LHCN-M2 (cell line): ENCODE measurements at places on chromosomes 7 and 10. TPM values are rescaled to one million over a fixed set of nuclear protein-coding genes. Genes with fewer than 3 reads are reported as not detected.

- no peak for DNase-seq
These were observed 33.0 kb downstream of the ORC5 start for GRCh38 chr7:104174798-104175197.

DNA sequence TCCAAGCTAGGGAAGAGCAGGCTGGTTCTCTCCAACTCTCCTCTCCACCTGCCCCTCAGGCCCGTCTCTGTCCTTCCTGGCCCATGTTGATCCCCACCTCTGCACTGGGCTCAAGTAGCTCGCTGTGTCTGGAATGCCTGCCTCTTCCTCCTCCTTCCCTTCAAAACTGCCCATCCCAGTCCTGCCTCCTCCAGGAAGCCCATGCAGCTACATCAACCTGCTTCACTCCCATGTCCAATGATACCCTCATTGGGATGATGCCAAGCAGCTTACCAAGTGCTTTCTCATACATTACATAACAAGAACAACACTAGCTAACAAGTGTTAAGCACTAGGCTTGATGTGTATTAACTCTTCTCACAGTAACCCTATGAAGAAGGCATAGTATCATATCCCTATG lies 8.2 kb downstream of the ASB10 start:
- no peak for DNase-seq

Gene ASAH2
- total RNA-seq, result 0.51 and 0.80 TPM in 2 replicates

DNA sequence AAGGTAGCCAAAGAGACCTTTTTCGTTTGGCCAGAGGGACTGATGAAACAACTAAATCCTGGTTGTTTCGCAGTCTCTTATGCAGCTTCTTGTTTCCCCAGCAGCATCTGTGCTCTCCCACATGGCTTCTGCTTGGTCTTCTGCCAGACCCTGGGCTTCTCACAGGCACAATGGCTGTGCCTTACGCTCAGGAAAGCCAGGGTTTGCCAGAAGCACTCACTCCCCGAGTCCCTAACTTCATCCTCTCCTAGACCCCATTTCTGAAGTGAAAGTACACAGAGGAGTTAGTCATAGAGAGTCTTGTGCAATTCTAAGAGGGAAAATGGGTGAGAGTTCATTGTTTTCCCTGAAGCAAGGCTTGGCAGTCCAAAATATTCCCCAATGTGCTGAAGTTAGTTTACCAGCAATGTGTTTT lies 121.7 kb downstream of the EVX1 start:
- DNase-seq, result peak; percentile 77

Gene AOC1
- not detected in 2 replicates for total RNA-seq

DNA sequence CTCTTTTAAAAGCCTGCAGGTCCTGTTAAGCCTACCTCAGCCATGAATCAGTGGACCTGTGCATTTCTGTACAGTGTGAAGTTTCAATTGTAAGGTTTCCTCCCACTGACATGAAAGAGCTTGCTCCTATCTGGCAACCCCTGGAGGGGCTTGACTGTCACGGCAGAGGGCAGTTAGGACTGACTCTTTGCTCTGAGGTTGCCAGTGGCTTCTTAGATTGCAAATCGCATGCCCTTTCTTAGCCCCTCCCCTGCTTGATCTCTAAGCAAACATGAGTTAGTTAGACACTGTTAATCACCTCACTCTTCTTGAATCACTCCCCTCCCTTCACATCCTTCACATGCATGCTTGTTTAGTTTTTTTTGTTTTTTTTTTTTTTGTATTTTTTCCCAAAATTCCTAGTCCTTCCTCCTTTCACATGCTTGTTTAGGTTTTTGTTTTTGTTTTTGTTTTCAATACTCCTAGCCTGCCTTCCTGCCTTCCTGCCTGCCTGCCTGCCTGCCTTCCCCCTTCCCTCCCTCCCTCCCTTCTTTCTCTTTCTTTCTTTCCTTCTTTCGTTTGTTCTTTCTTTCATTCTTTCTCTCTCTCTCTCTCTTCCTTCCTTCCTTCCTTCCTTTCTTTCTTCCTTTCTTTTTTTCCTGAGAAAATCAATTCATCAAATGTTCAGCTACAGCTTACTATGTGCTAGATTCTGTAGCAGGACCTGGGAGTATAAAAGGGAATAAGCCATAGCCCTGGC lies 6.0 kb upstream of the HIPK2 start:
- DNase-seq, result no peak

DNA sequence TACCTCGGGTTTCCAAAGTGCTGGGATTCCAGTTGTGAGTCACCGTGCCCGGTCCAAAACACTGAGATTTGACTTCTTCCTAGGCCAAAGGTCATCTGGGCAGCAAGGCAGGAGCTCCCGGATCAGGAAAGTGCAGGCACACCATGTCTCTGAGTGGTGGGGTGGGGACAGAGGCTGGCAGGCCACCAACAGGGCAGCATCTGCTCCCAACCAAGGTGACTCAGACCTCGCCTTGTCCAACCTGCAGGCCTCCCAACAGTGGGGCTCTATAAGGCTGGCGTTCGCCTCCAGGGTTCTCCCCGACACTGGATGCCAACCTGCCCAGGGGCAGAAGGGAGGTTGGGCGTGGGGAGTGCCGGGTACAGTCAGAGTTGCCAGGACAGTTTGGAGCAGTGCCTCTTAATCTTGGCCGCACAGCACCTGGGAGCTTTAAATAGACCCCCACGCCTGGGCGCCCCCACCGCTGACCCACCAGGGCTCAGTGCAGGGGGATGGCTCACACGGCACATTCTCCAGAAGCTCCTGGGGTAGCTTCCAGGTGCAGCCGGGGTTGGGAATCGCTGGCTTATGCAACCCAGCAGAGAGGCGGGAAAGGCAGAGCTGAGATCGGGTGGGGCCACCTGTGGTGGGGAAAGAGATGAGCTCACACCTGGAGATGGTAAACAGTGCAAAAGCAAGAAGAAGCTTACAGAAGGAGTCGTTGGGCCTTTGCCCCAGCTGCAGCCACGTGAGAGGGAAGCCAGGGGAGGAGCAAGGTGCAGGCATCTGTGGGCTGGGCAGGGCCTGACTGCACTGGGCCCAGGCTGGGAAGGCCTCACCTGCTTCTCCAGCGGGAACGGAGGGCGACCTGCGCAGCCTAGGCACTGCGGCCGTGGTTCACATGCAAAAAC lies 10.9 kb downstream of the CALML5 start:
- DNase-seq, result no peak

GRCh38 chr7:33485747-33486493 lies 356.6 kb downstream of the BBS9 start:
- peak; percentile 19 for DNase-seq

Gene CLRN3
- total RNA-seq, result not detected in 2 replicates

GRCh38 chr7:41878309-41879295 lies 175.7 kb upstream of the INHBA start:
- no peak for DNase-seq

Gene ANKRD22
- total RNA-seq, result 0.38 and 0.46 TPM in 2 replicates

Gene LIPM
- not detected in 2 replicates for total RNA-seq

Gene ALOX5
- total RNA-seq, result not detected in 2 replicates

Gene PTN
- 5.7 and 6.7 TPM in 2 replicates for total RNA-seq

Gene SCART1
- total RNA-seq, result 0.57 and 1.0 TPM in 2 replicates

Gene GIMAP6
- total RNA-seq, result not detected in 2 replicates

DNA sequence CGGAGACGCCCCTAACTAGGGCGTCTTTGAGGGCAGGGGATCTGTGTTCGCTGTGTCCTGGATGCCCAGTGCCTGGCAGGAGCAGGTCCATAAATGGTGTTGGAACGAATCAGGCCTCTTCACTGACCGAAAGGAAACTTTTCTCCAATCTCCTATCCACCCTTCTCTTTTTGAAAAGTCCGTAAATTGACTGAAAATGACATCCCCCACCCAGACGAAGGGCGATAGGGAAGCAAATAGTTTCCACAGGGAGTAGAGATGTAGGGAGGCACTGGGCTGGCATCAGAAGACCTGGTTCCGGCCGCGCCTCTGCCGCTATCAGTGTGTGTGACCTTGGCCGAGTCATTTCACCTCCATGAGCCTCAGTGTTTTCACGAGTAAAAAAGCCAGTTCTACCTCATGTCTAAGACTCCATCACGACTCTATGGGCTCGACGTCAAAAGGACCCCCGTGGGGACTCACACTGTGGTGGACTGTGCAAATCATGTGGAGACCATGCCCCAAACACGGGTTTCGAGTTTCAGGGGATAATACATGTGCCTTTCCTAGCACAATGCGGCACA lies 497 bp upstream of the RAB11FIP2 start:
- DNase-seq, result no peak

Gene GLCCI1
- total RNA-seq, result 4.2 and 4.9 TPM in 2 replicates

DNA sequence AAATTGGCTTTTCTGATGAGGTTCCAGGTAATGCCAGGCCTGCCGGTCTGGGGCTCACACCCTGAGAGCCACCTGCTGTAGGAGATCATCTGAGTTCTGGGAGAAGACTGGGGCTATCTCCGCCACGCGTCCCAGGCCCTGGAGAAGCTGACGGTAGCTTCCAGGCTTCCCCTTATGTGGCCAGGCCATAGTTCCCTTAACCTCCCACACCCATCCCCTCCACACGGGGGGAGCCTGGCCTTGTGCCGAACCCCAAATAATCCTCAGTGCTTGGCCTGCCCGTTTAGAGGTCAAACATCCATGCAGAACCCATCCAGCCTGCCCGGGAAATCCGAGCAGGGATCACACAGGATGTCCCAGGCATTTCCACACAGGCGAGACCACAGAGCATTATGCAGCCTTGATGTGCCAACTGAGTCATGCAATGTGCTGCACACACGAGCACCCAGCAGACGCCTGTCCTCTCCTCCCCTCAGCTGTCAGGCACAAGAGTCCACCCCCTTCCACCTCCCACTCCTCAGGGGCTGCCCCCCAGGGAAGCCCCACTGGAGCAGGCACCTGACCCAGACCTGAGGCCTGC lies 176.2 kb downstream of the PRKAG2 start:
- peak; percentile 82 for DNase-seq

Gene ARHGEF35
- 0.13 and 0.46 TPM in 2 replicates for total RNA-seq

DNA sequence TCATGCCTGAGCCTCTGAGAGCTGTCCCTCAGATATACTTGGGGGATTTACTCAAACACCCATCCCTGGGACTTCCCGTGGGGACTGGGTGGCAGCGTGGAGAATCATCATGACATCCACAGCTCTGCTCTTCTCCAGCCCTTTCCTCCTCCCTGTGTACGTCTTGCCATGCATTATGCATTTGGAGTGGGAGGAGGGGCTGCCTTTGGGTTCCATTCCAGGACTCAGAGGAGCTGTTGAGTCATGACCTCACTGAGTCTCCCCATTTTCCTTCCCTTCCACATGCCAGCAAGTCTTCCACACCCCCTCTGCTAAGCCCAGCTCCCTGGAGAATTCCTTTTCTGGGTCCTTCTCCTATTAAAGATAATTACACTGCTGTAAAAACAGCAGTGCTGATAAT lies 480.7 kb downstream of the SORCS3 start:
- no peak for DNase-seq

DNA sequence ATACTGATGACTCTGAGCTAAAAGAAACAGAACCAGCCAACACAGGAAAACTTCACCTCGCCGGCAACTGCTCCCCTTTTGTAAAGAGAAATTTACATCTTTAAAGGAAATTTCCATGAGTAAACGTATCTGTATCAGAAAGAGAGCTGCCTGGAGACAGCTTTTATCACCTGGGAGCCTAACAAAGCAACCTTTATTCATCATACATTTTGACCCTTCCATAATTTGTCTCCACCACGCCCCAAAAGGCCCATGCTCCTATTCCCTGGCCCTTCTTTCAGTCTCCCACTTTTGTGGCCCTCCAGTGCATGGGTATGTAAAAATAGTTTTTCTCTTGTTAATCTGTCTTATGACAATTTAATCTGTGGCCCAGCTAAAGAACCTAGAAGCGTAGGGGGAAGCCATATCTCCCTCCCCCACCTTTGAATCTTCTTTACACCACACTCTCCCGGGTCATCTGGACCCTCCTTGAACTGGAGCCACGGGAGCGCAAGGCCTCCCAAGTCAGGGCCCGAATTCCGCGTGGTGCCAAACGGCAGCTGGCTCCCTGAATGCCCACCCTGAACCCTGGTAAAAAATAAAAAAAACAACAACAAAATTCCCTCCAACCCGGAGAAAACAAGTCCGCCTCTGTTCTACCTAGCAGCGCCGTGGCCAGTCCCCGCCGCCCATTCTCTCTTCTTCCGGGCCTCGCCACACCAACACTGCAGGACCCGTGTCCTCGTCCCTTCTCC lies 15.4 kb upstream of the FKBP9 start:
- no peak for DNase-seq

DNA sequence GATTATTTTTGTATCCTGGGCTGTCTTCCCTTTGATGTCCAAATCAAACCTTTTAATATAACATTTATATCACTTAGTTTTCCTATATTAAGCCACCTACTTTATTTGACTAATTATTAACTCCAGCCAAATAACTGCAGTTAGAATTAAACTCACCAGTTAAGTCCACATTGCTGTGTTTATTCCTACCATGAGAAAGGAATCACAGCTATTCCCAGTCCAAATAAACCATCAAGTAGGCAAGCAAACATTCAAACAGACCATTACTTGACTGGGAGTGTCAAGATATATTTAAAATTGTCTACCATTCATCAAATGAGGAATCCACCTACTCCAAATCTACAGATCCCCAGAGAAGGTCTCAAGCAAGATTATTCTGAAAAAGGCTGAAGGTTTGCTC lies 22.4 kb downstream of the PDE1C start:
- DNase-seq, result no peak

Gene UCN3
- not detected in 2 replicates for total RNA-seq

DNA sequence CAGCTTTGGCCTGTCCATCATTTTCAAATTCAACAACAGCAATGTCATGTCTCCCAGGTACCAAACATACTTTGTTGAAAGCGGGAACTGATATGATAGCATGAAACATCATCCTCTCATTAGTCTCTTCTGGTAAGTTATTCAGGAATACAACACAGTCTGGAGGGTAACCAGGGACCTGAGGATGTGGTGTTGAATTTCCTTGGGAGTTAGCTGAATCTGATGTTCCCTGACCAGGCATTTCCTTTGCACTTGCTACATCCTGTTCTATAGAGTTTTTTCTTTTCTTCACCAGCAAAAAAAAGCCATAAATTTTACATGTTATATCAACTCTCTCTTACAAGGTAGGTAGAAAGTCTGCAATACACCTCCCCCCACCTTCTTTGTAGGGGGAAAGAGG lies 97.8 kb upstream of the AFAP1L2 start:
- DNase-seq, result no peak

Gene WASHC2C
- 35.3 and 40.4 TPM in 2 replicates for total RNA-seq

DNA sequence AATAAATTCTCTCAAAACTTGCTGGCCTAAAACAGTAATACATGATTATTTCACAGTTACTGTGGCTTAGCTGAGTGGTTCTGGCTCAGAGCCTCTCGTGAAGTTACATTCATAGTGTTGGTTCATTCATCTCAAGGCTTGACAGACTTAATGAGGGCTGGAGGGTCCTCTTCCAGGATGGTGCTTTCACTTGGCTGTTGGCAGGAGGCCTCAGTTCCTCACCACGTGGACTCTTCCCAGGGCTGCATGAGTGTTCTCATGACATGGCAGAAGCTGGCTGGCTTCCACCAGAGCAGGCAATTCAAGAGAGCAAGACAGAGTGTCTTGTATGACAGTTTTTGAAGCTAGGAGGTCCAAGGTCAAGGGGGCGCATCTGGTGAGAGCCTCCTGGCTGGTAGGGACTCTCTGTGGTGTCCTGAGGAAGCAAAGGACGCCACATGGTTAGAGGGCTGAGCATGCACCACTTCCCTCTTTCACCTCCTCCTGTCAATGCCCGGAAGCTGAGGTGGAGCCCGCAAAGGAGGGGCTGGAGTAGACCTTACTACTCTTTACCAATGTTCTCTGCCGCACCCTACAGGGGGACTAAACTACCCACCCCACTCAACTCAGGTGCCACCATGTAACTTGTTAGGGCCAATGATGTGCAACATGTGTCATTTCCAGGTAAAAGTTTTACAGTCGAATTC lies 58.2 kb upstream of the YAE1 start:
- DNase-seq, result no peak
